ENCODE measurements at places on chromosomes 6 and 20.

DNA sequence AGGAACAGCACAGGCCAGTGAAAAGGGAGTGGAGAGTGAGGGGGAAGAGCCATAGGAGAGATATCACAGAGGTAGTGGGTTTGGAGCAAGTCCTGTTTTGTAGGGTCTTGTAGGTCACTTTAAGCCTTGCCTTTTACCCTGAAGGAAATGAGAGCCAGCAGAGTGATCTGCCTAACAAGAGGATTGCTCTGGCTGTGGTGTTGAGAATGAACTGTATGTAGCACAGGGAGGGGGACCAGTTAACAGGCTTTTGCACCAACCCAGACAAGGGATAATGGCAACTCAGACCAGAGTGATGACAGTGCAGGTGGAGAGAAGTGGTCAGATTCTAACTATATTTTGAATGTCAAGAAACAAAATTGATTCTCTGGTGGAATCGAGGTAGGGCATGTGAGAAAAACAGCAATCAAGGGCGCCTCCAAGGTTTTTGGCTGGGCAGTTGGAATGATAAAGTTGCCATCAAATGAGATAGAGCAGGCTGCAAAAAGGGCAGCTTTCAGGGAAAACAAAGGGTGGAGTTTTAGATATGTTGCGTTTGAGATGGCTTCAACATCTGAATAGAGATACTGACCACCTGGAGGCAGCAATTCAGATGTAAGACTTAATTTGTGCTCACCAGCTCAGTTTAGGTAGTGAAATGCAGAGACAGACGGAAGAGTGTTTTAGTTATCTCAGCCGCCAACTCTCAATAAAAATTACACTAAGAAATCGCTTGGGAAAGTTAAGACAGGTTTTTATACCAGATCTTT is 134.4 kb upstream of the BTBD3 start:
- no peak for DNase-seq

- peak; percentile 8 for DNase-seq
Measured at GRCh38 chr20:35991142-35991771, 22.9 kb downstream of the CNBD2 start.

DNA sequence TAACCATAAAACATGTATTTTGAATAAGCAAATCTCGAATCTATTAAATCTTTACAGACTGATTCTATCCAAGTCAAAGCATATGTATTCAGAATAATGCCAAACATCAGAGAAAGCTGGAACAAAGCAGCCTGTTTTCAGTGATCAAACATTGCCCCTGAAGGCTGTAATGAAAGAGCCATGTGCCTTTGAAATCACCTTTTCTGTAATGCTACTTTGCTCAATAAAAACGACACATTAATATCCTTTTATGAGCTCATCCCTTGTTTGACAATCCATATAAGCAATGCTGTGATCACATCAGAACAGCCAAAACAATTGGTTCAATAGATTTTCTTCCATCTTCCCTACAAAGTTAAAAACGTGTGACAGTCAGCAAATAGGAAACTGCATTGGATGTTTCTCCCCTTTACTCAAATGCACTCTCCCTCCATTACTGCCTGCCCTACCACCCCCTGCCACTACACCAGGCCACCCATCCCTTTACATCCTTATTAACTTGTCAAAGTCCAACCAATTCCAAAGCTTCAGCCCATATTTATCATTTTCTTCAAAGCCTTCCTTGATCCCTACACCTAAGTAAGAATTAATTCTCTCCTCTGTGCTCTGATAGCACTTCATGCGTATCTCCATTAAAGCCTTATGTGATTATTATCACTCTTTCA is 42.0 kb downstream of the THEMIS start:
- no peak for DNase-seq

- DNase-seq = no peak
Measured at GRCh38 chr6:161532536-161532935, 258.7 kb upstream of the AGPAT4 start.

GRCh38 chr20:12113468-12114371 is 196.0 kb downstream of the BTBD3 start:
- no peak for DNase-seq

GRCh38 chr20:59439243-59439642 is 138.8 kb downstream of the EDN3 start:
- no peak for DNase-seq

Data from CD4-positive, alpha-beta T cell treated with Interleukin-4 for 1 hour (primary cell).